GM12878 (cell line): ENCODE measurements at places on chromosomes 4 and X. TPM values are rescaled to one million over a fixed set of nuclear protein-coding genes. Genes with fewer than 3 reads are reported as not detected.

- no peak for DNase-seq
Measured at GRCh38 chr4:32030406-32030805, 1310.2 kb downstream of the PCDH7 start.

ZNF185 gene
- total RNA-seq, result 0.51 and 0.69 TPM in 2 replicates

PNMA6A gene
- total RNA-seq, result not detected in 2 replicates

GRCh38 chrX:120406638-120407037 lies 44.7 kb downstream of the ATP1B4 start:
- DNase-seq, result no peak

DNA sequence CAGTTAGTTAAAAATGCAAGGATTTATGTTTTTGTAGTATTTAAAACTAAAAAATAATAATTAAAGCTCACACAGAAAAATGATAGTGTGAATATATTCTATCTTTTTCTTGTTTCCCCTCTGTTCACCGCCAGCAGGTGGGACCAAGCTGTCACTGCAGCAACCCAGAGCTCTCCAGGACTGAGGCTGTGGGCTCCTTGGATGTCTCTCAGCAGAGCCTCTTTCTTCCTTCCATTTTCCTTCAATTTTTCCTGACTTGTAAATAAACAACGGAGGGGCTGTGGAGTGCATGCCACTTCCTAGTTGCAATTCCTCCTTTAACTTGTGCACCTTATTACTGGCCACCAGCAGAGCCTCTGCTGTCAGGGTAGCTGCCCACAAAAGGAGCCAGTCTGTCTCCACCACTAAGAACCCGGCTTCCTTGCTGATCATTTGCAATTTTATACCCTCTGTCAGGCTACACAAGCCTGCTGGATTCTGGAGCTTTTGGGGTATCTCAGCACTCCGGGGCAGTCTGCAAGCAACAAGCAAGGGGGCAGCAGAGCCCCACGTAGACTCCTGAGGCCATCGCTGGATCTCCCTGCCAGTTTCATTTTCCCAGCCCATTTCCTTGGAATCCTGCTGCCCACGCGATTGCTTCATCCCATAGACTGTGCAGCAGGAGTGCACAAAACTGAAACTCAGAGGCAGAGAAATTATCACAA lies 1467.4 kb downstream of the C4orf33 start:
- no peak for DNase-seq

DNA sequence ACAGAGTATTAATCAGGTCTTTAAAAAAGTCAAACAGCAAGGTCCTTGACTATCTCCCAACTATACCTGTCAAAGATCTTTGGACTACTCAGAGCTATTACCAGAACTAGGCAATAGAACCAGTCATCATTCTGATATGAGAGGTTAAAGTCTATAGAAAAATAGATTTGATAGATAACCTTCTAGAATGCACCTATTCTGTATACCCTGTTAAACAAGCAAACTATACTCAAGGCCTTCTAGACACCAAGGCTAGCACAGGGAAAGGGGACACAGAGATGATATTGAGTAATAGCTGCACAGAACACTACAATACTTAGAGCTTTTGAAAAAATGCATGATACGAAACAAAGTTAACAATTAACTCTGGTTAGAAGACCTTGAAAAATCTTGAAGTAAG lies 149.5 kb downstream of the NR3C2 start:
- DNase-seq, result no peak

GRCh38 chr4:130510661-130511060 lies 1414.7 kb downstream of the C4orf33 start:
- DNase-seq, result no peak

DNA sequence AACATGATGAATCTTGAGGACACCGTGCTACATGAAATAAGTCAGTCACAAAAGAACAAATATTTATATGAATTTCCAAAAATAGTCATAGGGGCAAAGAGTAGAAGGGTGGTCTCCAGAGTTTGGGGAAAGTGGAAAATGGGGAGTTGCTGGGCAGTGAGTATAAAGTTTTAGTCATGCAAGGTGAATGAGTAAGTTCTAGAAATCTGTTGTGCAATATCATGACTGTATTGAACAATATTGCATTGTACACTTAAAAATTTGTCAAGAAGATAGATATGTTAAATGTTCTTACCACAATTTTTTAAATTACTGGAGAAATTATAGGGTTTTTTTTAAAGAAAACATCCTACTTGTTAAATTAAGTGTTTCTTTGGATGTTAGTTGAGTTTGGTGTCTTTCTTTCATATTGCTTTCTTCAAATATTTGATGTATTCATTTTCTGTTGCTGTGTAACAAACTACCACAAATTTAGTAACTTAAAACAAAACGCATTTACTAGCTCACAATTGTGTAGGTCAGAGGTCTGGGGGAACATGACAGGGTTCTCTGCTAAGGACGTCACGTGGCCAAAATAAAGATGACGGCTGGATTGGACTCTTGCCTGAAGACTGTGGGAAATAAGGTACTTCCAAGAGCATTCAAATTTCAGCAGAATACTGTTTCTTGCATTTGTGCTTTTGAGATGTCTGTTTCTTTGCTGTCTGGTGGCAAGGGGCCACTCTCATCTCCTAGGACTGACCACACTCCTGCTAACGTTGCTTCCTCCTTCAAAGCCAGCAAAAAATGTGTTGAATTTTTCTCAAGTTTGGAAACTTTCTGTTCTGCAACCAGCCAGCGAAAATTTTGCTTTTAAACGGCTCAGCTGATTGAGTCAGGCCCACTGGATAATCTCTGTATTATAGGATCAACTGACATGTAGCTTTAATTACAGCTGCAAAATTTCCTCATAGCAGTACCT lies 76.7 kb downstream of the CPEB2 start:
- no peak for DNase-seq

MID2 gene
- 0.21 TPM in 1 of 2 replicates, not detected in the other for total RNA-seq

GRCh38 chr4:98387345-98388026 lies 126.3 kb downstream of the RAP1GDS1 start:
- no peak for DNase-seq

DNA sequence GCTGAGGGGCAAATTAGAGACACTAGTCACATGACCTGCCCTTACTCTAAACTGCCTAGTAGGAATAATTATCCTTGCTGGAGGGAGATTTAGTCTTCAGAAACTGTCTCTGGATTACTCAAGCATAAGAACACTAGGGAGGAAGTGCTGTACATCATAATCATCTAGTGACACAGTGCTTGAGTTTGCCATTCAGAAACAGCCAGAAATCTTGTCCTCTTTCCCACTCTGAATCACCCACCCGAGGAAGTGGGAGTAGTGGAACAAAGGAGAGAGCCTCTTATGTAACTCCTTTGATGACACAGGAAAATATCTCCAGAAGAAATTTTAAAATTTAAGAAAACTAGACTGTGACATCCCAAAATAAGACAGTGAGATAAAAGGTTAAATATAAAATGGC lies 69.3 kb upstream of the PCDH19 start:
- DNase-seq, result no peak

GRCh38 chr4:54144199-54144598 lies 44.2 kb downstream of the GSX2 start:
- no peak for DNase-seq

NOA1 gene
- total RNA-seq, result 31.6 and 34.0 TPM in 2 replicates

- DNase-seq, result no peak
Measured at GRCh38 chr4:5300283-5300682, 249.0 kb downstream of the STK32B start.

DNA sequence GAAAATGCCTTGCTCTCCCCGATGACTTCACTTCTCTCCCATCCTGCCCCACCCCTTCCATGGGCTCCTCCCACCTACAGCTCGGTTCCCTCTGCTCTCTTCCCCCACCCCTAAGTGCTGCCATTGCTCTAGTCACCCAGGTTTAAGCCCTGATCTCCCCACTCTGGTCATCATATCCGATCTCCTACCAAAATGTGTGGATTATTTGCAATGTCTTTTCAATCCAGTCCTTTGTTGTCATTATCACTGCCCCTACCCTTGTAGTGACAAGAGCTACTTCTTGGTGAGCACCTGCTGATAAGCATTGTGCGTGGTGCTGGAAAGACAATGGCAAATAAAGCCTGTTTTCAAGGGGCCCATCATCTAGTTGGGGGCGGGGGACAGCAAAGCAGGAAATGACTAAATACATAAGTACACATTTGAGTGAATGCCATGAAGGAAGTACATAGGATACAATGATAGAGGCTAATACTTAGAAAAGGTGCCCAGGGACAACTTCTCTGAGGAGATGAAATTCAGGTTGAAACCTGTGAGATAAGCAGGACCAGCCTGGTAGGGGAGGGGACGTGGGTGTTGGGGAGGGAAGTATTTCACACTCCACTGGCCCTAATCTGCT lies 63.8 kb downstream of the DLG3 start:
- DNase-seq, result no peak

GRCh38 chrX:106611317-106611678 lies 480 bp upstream of the RADX start:
- no peak for DNase-seq

DNA sequence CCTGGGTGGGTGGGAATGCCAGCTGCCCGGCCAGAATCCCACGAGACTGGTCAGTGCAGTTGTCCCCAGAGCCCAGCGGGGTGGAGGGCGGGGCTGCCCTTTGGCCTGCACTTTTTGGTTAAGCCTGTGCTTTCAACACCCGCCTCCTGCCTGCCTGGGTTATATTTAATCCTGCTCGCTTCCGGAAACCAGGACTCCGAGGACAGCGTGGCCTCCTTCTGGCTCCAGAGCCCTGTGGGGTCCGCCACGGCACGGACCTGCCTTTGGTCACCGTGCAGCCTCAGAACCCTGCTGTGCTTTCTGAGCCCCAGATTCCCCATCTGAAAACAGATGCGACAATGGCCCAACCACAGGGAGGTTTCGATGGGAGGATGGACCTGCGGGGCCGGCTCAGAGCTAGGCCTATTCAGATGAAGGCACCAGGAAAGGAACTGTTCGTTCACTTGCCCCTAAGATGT lies 29.4 kb upstream of the KIAA0232 start:
- no peak for DNase-seq

GRCh38 chr4:99891351-99891750 lies 2.9 kb downstream of the LAMTOR3 start:
- no peak for DNase-seq

- DNase-seq, result no peak
Measured at GRCh38 chrX:68936608-68937007, 107.8 kb downstream of the EFNB1 start.

- DNase-seq, result no peak
Measured at GRCh38 chrX:146056511-146057081, 239.0 kb downstream of the SLITRK2 start.

- no peak for DNase-seq
Measured at GRCh38 chr4:115537387-115537786, 424.0 kb upstream of the NDST4 start.

- no peak for DNase-seq
Measured at GRCh38 chr4:58961283-58961682, 1851.1 kb upstream of the IGFBP7 start.

GRCh38 chr4:160386846-160387245 lies 1284.0 kb downstream of the RAPGEF2 start:
- DNase-seq, result no peak

C4orf36 gene
- total RNA-seq, result 1.4 and 2.3 TPM in 2 replicates

ARMCX2 gene
- total RNA-seq, result 23.7 and 25.6 TPM in 2 replicates

VEGFC gene
- not detected in 2 replicates for total RNA-seq

FAM241A gene
- total RNA-seq, result 2.1 and 2.2 TPM in 2 replicates

- no peak for DNase-seq
Measured at GRCh38 chr4:156767911-156768415, 203.6 kb downstream of the PDGFC start.

GRCh38 chr4:179417357-179417756 lies 1975.1 kb upstream of the AGA start:
- no peak for DNase-seq

MFAP3L gene
- total RNA-seq, result 0.10 TPM in 1 of 2 replicates, not detected in the other

DNA sequence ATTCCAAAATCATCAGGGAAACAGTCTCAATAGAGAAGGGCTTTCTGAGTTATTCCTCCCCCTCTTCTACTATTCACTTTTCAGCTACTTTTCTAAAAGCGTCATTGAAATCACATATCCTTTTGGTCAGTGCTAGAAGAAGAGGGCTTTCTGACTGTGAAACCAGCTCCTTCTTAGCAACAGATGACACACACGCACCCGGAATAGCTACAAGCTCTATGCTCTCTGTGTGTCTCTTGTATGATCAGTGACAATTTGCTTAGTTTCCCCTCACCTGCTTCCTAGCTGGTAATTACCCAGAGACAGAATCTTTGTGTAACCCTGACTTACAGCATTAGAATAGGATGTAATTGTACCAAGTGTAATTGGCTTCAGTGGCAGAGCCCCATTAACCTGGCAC lies 268.1 kb upstream of the SLITRK2 start:
- no peak for DNase-seq

DNA sequence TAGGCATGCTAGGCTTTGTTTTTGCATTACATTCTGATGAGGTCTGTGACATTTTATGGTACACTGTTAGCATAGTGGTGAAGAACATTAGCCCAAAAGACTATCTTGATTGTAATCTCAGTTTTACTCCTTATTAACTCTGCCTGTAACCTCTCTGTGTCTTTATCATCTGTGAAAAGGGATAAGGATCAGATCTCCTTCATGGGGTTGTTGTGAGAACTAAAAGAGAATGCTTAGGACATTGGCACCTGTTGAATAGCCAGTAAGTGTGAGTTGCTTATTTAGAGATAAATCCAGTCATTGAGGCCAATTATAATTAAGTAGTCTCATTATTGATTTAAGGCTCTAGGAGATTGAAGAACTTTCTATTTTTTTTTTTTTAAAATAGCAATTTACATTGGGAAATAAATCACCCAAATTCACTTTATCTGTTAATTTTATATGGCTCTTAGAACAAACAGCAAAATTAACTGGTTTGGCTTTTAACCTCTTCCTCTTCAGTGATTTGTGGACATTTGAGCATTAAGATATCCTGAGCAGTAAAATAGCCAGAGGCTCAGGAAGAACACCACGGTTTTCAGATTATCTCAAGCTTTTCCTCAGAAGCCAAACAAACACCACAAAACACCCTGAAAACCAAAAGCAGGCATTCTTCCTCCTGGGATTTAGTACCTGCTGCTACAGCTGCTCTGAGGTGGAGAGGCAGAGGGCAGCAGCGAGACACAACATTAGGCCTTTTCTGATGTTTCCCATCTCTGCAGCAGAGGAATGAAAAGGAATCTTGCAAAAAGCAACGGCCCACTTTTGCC lies 192.9 kb downstream of the ARHGAP10 start:
- DNase-seq, result no peak

DNA sequence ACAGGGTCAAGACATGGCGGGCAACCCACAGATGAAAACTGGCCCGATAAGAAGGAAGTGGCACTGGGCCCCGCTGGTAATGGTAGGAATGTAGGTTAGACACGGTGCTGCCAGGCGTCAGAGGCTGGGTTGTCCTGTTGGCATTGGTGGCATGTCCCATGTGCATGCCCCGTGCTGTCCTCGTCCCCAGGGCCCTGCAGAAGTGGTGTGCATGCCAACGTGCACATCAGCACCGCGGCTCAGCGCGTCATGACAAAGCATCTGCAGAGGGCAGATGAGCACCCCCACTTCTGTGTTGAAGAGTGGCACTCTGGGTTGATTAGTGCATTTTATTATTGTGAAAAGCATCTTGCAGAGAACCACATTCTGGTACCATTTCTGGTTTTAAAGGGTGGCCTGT lies 35.6 kb downstream of the NELFA start:
- DNase-seq, result no peak
